ENCODE measurements at places on chromosomes 3 and 15.
A peak's percentile ranks its signal among the peaks of the same experiment; 100 is the strongest.

DNA sequence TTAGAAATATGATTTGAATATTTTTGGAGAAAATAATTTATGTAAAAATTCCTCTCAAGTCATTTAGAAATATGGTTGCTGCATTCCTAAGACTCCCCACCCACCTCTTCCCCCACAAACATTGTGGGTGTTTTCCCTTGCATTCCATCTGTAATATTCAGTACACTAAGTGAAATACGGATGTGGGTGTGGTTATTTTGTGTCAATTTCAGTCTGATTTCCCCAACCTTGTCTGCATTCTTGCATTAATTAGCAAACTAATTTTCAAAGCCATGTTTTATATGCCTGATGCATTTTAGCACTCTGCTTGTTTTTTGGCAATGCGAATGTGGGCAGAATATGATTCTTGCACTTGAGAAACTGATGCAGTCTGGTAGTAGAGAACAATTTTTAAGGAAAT lies 408.3 kb upstream of the RGMA start:
- no peak for DNase-seq

GRCh38 chr3:16122155-16122554 lies 52.3 kb upstream of the GALNT15 start:
- DNase-seq = no peak

DNA sequence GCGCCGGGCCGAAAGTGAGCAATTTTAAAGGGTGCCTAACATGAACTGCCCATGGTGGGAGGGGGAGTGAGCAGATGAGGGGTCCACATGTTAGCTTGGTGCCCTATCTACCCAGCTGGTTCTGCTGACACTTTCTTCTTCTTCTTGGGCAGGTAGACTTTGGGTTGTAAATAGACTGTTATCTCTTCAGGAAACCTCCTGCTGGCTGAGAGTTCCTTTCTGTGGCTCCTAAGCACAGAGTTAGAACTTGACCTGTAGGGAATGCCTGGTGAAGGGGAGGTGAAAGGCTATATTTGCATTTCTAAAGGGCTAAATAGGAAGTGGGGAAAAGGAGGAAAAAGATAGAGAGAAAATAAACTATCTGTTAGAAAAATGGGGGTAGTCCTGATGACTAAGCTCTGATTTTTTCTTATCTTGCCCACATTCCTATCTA lies 521.4 kb upstream of the TGFBR2 start:
- DNase-seq = no peak

- no peak for DNase-seq
Measured at GRCh38 chr3:179603321-179603720, 1.1 kb downstream of the MRPL47 start.

DNA sequence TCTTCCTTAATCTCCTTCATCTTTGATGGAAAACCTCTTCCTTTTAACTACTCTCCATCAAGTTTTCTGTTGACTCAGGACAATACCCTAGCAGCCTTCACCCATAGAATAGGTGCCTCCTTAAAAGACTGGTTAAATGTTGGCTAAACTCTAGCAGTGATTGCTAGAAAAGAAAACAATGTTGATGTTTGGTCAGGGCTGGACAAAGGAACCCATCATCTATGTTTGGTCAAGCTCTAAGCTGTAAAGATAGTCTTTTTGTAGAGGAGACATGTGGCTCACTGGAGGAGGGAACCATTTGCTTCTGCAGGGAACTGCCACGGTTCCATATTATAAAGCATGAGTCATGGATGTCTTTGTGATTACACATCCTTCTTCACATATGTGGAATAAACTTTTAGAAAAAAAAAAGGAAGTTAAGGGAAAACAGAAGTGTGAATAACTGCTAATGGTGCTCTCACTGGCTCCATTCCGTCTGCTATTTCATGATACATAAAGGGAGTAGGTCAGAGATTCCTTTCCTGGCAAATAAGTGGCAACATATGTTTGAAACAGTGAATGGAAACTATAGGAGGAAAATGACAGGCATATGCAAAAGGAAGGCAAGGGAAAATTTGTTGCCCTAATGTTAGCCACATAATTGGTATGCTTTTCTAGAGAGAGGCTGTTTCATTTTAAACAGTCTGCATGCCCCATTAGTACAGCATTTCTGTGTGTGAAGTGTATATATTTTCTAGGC lies 78.2 kb downstream of the CMSS1 start:
- no peak for DNase-seq

- no peak for DNase-seq
Measured at GRCh38 chr3:31509147-31509728, 23.5 kb upstream of the STT3B start.

DNA sequence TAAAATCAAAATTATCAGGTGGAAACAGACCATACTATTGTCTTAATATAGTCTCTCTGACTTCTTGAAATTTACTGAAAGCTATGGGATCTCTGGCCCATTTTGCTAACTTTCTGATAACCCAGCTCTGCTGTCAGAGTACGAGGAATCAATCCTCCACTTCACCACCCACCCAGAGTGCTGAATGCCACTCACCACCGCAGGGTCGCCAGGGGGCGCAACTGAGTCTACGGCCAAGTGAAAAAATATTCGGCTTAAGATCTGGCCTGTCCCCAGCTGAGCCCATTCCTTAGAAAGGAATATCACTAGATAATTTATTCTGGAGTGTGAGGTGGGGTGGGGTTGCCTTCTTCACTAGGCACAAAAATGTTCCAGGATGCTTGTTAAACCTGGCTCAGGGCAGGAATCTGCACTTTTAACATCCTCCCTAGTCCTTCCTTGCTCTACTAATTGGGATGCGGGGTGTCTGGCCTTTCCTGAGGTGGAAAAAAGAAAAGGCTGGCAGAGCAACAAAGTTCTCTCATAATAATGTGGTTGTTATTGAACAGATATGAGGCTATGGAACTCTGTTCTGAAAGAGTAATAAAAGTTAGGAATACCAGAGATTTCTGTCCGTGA lies 520.6 kb downstream of the MFSD1 start:
- DNase-seq = peak; percentile 23

DNA sequence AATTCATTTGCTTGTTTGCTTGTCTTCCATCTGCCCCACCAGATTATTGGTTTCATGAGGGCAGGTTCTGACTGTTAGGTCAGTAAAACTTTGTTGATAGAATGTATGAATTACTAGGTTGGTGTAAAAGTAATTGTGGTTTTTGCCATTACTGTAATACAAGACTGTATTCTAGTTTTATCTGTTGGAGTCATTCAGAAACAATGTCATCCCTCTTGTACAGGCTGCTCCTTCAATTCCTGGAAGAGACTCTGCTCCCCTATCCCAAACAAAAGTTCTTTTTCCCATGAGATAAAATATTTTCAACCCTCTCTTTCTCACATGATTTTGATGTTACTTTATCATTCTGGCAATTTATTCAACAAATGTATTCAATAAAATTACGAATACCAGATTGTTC lies 115.0 kb downstream of the CHST2 start:
- no peak for DNase-seq

DNA sequence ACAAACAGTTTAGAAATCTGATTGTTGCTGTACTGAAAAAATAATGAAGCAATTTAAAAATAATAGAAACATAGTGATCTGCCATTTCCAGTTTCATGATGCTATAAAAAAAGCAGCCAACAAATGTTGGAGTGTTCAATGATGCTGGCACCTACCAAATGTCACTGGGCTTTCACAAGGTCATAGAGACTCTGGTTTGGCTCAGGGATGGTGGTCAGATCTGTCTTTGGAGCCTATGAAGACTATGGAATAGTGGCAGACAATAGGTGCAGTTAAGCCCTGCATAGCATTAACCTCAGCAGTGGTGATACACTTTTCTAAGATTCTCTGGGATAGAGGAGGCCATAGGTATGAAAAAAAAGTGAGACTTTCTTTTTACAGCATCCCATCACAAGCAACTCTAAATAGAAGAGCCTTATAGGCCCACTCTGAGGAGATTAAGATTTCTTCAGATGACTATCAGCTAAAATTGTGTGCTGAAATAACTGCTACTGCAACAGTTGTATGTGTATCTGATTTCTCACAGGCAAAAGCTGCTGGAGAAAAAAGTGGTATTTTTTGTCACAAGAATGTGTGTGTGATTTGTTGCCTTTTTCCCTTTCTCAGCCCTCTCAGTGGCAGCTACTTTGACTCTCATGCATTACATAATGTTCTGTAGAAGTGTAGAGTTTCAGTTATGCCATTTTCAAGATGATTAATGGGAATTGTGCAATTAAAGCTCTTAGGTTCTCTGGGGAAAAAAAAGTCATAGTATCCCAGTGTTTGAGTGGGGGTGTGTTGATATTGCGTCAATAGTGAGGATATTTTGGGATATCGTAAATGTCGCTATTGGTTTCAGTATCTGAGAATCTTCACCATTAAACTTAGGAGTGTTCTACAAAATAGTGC lies 137.4 kb downstream of the MBNL1 start:
- DNase-seq = no peak

- no peak for DNase-seq
Measured at GRCh38 chr3:365268-365667, 168.7 kb downstream of the CHL1 start.

- DNase-seq = peak; percentile 26
Measured at GRCh38 chr15:55683376-55683775, 59.6 kb downstream of the PRTG start.

GRCh38 chr3:183779896-183780465 lies 45.4 kb downstream of the MAP6D1 start:
- DNase-seq = no peak

DNA sequence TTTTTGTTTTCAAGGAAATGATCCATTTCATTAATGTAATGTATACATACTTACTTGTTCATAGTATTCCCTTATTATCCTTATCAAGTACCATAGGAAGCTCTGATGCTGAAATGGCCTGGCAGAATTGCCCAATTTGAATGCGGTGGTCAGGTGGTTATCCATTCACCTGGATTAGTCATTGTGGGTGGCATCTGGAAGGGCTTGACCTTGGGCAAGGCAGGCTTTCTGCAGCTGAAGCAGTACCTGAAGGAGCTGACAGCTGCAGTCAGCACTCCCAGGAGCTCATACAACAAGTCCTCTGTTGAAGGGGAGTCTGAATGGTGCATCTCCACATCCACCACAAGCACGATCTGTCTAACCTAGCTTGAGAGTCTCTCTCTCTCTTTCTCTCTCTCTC lies 12.2 kb upstream of the IQCF5 start:
- DNase-seq = no peak

DNA sequence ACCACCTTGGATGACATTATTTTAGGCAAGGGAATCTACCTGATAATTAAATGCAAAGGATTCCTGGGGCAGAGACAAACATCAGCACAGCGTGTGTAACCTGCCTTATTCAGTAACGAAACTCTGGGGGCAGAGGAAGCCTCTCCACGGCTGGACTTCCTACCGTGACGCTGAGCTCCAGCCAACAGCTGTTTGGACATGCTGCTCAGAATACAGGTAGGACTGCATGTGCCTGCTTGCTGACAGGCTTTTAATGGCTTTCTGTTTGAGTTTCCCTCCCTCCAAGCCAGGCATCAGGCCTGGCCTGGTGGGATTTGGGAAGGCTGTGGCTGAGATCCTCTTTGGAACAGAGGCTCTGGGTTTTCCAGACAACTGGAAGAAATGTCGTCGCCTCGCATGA lies 150.6 kb downstream of the ADAMTS17 start:
- no peak for DNase-seq

Data from WERI-Rb-1 (cell line).